ENCODE measurements at places on chromosomes 1 and 21. TPM values are rescaled to one million over a fixed set of nuclear protein-coding genes. Genes with fewer than 3 reads are reported as not detected.

GRCh38 chr1:188096521-188096920, 1267.8 kb downstream of the PLA2G4A start:
- H3K4me3 ChIP-seq: no peak overlapping the region
- H3K36me3 ChIP-seq: no peaks in the 10 kb centered on the region
- H3K27me3 ChIP-seq: no peaks in the 10 kb centered on the region
- DNase-seq: no peak

DNA sequence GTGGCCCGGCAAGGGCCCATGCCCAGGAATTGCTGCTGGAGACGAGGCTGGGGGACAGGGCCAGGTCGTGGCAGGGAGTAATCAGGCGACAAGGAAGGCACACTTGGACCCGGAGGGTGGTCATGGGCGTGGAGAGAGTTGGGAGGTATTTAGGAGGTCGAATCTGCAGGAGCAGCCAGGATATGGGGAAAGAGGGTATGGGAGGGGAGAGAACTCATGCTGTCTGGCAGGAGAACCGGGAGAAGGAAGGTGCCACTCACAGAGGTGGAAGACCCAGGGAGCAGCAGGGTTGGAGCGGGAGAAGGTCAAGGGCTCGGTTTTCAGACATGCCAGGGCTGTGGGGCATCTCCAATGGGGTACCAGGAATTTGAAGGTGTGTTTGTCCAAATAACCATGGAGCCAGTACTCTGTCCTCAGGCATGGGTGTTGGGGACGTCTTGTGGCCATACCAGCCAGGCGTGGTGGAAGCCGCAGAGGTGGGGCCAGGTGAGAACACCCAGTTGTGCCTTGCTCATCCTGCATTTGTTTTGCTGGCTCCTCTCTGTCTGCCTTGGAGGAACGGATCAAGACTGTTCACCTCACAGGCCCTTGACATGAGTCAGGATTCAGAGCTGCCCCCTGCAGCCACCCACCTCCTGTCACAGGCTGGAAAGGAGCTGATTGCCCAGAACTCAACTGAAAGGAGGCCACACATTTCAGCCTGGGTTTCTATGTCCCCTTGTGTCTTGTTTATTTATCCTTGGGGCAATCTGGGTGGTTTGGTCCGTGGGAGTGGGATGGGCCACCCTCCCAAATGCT, 111.6 kb downstream of the SPSB1 start:
- no peak for DNase-seq
- no peaks in the 10 kb centered on the region for H3K36me3 ChIP-seq
- no peaks in the 10 kb centered on the region for H3K27me3 ChIP-seq
- no peak overlapping the region for H3K27ac ChIP-seq
- no peak overlapping the region for H3K4me3 ChIP-seq

- H3K27ac ChIP-seq: no peak overlapping the region
- no peak overlapping the region for H3K4me3 ChIP-seq
Observed at GRCh38 chr1:201515062-201515750, 8.3 kb upstream of the CSRP1 start.

GRCh38 chr1:181135815-181136737, 47.6 kb downstream of the IER5 start:
- H3K36me3 ChIP-seq: no peaks in the 10 kb centered on the region
- H3K4me1 ChIP-seq: peaks cover 1% of the 10 kb centered on the region
- no peak overlapping the region for H3K4me3 ChIP-seq
- no peak for DNase-seq
- no peak overlapping the region for H3K27ac ChIP-seq

DNA sequence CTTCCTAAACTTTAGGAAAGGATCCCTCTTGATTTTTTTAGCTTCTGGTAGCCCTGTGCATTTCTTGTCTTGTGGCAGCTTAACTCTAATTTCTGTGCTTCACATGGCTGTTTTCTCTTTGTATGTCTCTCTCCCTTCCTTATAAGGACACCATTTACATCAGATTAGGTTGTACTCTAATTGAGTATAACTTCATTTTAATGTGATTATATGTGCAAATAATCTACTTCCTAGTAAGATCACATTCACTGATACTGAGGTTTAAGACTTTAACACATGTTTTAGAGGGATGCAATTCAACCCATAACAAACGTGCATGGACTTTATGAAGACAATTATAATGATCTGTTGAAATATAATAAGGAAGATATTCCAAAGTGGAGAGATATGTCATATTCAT, 46.7 kb downstream of the RGS4 start:
- H3K36me3 ChIP-seq: no peaks in the 10 kb centered on the region
- no peaks in the 10 kb centered on the region for H3K27me3 ChIP-seq
- H3K4me3 ChIP-seq: no peak overlapping the region
- H3K27ac ChIP-seq: no peak overlapping the region
- DNase-seq: no peak
- no peaks in the 10 kb centered on the region for H3K4me1 ChIP-seq

GRCh38 chr1:87863317-87863716, 534.6 kb downstream of the LMO4 start:
- H3K36me3 ChIP-seq: no peaks in the 10 kb centered on the region
- H3K4me3 ChIP-seq: no peak overlapping the region
- H3K27me3 ChIP-seq: no peaks in the 10 kb centered on the region
- DNase-seq: no peak

GRCh38 chr1:184875218-184875617, 99.1 kb downstream of the NIBAN1 start:
- no peak overlapping the region for H3K27ac ChIP-seq
- H3K36me3 ChIP-seq: no peaks in the 10 kb centered on the region
- no peak for DNase-seq
- H3K4me3 ChIP-seq: no peak overlapping the region

ALX3 gene
- 0.43 TPM for total RNA-seq

ALG14 gene
- 1.4 TPM for total RNA-seq

- H3K27me3 ChIP-seq: no peaks in the 10 kb centered on the region
- H3K4me3 ChIP-seq: peak within 1 kb of the TSS; percentile 93
- peaks cover 3% of the 10 kb centered on the region for H3K4me1 ChIP-seq
- peak; percentile 92 for DNase-seq
- H3K27ac ChIP-seq: peak within 1 kb of the TSS; percentile 81
Observed at GRCh38 chr1:145823565-145824498, at the start of the genes POLR3C and RNF115. POLR3C (plus strand) TSS chr1:145824200; CDS start chr1:145825777, 1,577 bp downstream. RNF115 (minus strand) TSS chr1:145824095; CDS start chr1:145823873, 222 bp downstream.

DNA sequence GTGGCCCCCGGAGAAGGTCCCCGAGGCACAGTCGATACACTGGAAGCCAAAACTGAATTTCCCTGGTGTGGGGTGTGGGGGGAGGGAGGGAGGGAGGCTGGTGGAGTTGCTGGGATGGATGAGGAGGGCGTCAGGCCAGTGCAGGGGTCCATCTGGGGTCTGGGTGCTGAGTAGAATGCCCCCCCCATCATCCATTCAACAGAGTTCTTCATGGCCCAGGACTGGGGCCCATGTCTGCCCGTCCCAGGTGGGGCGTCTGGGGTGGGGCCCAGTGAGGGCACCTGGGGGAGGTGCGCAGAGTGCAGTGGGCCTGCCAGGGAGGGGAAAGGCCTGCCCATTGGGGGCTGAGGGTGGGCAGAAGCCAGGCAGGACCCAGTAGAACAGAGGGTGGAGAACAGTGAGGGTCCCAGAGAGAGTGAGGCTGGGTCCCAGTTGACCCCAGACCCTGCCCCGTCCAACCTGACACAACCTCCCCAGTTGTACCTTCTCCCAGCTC, 1.9 kb downstream of the TNFRSF18 start:
- H3K27me3 ChIP-seq: peaks cover 4% of the 10 kb centered on the region
- no peaks in the 10 kb centered on the region for H3K4me1 ChIP-seq
- no peak overlapping the region for H3K27ac ChIP-seq
- DNase-seq: no peak
- H3K36me3 ChIP-seq: no peaks in the 10 kb centered on the region
- H3K4me3 ChIP-seq: no peak overlapping the region

All from ovary (tissue), 10 donors.